ENCODE measurements at places on chromosomes 12 and 14.
A peak's percentile ranks its signal among the peaks of the same experiment; 100 is the strongest.

GRCh38 chr12:88952562-88952942 lies 372.3 kb upstream of the KITLG start:
- DNase-seq, result peak; percentile 86

GRCh38 chr14:92185559-92185958 lies 63.8 kb downstream of the CPSF2 start:
- no peak for DNase-seq

DNA sequence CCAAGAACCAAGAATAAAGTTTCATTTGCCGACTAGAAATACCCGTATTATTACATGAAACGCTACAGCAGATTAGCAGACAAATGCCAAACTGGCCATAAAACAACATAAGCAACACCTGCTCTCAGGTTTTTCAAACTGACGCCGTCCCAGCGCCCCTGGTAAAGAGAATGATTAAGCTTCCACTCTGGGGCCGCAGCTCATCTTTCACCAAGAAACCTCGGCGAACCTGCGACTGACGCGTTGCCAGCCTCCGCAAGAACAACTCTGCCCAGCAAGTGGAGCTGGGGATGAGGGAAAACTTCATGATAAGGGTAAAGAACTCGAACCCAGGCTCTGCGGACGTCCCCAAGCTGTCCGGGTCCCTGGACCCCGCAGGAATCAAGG lies 530 bp downstream of the ARL1 start:
- DNase-seq, result no peak

DNA sequence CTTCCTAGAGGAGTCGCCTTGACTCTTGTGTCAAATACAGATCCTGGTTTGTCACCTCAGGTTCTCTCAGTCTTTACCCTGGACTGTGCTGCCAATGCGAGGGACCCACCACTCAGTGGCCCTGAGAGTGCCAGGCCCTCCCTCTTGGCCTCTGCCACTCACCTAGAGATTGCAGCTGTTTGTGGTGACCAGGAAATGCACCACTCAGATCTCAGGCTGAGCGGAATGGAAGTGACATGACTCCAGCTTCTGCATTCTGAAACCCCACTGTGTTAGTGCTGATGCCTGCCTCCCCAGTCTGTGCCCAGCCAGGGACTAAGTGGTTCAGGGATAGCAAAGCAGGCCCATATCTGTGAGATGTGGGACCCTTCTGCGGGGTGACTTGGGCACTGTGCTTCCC lies 27.8 kb upstream of the NEDD1 start:
- no peak for DNase-seq

DNA sequence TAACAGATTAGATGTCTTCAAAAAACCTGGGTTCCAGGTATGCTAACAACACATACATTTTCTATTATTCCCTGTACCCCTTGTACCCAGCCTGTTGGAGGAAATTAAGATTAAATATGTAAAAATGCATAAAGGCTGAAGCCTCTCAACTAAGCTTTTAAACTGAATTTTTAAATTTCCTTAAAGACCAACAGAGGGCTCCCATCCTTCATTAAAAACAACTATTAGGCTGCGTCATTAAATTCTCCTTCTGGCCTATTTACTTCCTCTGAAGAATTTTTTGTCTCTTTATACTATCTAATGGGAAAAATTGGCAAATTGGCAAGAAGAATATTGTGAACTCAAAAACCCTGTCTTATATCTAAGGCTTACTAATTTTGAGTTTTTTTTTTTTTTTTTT lies 21.8 kb downstream of the SENP1 start:
- peak; percentile 37 for DNase-seq

All from dermis blood vessel endothelial cell (primary cell).